ENCODE measurements at places on chromosomes 4 and X.
A peak's percentile ranks its signal among the peaks of the same experiment; 100 is the strongest.

- DNase-seq = no peak
Measured at GRCh38 chrX:79156818-79157217, 12.3 kb downstream of the GPR174 start.

DNA sequence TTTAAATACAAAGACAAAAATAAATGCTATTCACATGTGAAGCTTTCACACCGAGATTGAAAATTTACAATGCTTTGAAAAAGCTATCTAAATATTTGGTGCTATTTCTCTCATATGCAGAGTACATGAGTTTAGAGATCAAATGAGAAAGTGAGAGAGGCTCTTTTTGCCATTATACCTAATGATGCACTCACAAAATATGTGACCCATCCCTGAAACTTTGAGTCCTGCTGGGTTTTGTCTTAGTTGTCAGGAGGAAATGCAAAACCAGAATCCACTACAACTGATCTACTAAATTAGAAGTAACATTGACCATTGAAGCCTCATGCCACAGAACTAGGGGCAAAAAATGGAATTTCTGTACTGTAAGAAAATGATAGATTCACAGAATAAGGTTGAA is 251.7 kb downstream of the MAPK10 start:
- DNase-seq = no peak

DNA sequence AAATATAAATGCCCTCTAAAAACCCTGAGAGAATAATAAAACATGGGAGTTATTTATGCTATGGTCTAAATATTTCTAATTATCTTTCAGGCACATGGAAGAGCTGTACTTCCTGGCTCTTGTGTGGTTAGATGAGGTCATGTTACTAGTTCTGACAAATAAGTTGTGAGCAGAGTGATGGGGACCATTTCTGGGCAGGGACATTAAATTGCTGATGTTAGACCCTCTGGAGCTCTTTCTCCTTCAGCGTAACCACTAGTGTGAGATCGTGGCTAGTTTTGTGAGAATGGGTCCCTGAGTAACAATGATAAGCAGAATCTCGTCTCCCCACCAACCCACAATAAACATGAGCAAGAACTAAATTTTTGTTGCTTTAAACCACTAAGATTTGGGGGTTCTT is 108.0 kb downstream of the MAML3 start:
- no peak for DNase-seq

- DNase-seq = no peak
Measured at GRCh38 chr4:39278476-39278875, 87.7 kb downstream of the RFC1 start.

DNA sequence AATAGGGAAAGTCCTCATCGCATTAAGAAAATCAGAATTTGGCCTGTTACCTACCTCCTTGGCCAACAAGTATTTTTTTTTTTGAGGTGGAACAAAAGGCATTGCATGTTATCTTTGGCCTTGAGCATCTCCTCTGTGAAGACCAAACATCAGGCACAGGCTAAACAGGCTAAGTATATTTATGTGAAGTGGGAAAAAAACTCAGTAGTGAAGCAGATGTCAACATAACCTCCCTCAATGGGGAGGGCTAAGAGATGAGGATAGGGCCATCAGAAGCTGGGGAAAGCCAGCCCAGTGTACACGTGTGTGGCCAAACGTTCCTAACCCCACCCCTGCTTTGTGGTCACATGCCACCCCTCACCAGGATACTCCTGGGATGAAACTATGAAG is 102.5 kb downstream of the FNIP2 start:
- no peak for DNase-seq

- no peak for DNase-seq
Measured at GRCh38 chrX:150569155-150569477, 695 bp downstream of the MTM1 start.

GRCh38 chr4:92333016-92333415 is 29.2 kb downstream of the GRID2 start:
- DNase-seq = no peak

- no peak for DNase-seq
Measured at GRCh38 chr4:147310312-147310711, 170.6 kb upstream of the EDNRA start.

GRCh38 chr4:4860600-4861389 is 1.3 kb downstream of the MSX1 start:
- no peak for DNase-seq

DNA sequence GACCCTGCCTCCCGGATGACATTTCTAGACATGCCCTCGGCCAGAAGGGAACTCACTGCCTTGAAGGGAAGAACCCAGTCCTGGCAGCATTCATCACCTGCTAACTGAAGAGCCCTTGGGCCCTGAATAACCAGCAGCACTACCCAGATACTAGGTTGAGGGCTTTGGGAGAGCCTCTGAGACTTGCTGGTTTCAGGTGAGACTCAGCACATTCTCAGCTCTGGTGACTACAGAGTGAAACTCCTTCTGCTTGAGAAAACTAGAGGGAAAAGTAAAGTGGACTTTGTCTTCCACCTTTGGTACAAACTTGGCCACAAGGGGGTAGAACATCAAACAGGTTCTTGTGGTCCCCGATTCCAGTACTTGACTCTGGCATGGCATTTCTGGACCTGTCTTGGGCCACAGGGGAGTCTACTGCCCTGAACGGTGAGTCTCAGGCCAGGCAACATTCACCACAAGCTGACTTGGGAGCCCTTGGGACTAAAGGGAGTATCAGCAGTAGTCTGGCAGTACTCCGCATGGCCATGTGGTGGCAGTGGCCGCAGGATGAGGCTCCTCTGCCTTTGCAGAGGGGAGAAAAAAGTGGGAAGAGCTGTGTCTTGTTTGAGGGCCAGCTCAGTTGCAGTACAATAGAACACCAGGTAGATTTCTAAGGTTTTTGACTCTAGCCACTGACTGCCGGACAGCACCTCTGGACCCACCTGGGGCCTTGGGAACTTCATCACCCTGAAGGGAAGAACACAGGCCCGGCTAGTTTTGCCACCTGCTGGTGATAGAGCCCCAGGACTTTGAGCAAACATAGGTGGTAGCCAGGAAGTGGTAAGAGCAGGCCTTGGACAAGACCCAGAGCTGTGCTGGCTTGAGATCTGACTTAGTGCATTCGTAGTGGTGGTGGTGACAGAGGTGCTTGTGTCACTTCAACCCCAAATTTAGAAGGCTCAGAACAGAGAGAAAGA is 414.8 kb downstream of the OPHN1 start:
- no peak for DNase-seq

GRCh38 chrX:46587753-46588171 is 14.2 kb downstream of the CHST7 start:
- DNase-seq = no peak

GRCh38 chrX:107747596-107748161 is 27.9 kb downstream of the TSC22D3 start:
- no peak for DNase-seq

- DNase-seq = no peak
Measured at GRCh38 chr4:68176500-68176899, 46.8 kb upstream of the TMPRSS11F start.

DNA sequence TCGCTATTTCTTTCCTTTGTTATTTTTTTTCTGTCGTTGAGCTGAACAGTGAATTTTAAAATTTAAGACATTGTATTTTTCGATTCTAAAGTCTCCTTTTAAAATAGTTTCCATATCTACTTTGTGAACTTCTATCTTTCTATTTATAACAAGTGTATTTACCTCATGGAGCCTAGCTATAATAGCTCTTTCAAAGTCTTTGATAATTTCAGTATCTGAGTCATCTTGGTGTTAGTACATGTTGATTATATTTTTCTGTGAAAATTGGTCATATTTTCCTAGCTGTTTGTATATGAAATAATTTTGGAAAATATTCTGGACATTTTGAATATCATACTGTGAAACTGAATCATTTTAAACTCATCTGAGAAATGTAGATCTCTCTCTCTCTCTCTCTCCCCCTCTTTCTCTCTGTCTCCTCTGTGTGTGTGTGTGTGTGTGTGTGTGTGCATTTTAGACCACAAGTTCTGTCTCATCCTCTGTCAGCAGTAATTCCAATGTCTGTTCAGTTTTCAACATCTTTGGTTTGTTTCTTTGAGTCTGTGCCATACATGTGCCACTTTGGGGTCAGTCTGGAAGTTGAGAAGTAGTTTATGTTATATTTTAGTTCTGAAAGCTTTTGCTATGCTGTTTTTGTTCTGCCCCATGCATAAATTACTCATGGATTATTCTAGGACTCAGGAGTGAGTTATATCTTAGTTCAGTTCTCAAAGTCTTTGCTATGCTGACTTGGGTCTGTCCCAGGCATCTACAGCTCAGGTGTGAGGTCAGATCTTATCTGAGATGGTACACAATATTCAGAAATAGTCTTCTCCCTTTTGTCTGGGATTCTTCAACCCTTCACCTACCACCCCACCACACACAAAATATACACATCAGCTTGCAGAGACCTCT is 366.4 kb upstream of the CASK start:
- no peak for DNase-seq

DNA sequence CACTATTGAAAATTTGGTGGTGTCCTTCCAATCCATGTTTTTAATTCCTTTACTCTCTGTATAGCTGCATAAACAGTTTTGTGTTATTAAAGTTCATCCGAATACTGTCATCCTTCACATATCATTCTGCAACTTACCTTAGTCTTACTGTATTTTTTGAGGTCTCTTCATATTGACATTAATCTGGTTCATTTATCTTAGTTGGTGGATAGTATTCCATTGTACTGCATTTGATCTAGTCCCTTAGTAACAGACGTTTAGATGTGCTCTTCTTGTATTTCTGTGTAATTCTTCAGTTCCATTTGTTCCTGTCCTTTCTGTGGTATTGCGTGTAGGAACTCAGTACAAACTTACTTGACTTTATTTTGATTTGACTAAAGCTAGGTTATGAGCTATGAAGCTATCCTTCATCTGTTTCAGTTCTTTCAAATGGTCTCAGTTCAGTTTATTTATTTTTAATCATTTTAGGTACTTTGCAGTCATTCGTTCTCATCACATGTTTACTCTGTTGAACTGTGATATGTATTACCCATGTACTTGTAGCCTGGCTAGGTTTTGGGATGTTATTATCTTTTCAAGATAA is 41.3 kb downstream of the RAPGEF2 start:
- DNase-seq = no peak

- no peak for DNase-seq
Measured at GRCh38 chr4:76747563-76747962, 150.4 kb downstream of the SOWAHB start.

GRCh38 chr4:89337681-89338080 is 30.1 kb upstream of the GPRIN3 start:
- no peak for DNase-seq

GRCh38 chr4:11505221-11505971 is 76.7 kb upstream of the HS3ST1 start:
- DNase-seq = peak; percentile 6

- no peak for DNase-seq
Measured at GRCh38 chr4:3017504-3017903, 54.1 kb downstream of the GRK4 start.

GRCh38 chr4:145988628-145989027 is 50.0 kb upstream of the ZNF827 start:
- no peak for DNase-seq

DNA sequence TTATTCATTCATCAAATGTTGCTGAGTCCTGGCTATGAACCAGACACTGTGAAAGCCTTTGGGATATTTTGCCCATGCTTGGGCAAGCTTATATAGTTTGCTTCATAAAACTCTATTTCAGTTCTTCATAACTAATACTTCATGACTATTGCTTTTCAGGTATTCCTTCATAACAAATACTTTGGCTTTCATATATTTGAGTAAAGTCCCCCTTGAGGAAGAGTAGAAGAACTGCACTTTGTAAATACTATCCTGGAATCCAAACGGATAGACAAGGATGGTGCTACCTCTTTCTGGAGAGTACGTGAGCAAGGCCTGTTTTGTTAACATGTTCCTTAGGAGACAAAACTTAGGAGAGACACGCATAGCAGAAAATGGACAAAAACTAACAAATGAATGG is 1.7 kb upstream of the AFP start:
- DNase-seq = no peak

GRCh38 chr4:73166212-73166611 is 92.4 kb downstream of the ANKRD17 start:
- DNase-seq = no peak
